Hematopoietic multipotent progenitor cell treated with erythropoietin and hydrocortisone succinate and interleukin-3 and kit ligand, for 17 days (in vitro differentiated cells): ENCODE measurements at places on chromosomes 13 and 19.

GRCh38 chr19:51695088-51695487, 2.0 kb downstream of the SPACA6 start:
- no peak for DNase-seq

- no peak for DNase-seq
Measured at GRCh38 chr19:46116121-46116520, 8.4 kb downstream of the IGFL3 start.

DNA sequence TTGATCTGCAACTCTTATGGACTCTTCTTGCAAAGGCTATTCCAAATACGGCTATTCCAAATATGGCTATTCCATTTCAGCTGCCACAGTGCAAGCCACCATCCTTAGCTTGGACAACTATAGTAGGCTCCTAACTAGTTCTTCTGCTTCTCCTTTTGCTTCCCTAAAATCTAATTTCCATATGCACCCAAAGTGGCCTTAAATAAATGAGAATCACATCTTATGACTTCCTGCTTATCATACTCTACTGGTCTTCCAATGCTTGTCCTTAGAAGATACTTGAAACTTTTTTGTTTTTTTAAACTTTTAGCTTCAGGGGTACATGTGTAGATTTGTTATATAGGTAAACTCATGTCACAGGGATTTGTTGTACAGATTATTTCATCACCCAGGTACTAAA, 4.9 kb downstream of the UCHL3 start:
- no peak for DNase-seq

DNA sequence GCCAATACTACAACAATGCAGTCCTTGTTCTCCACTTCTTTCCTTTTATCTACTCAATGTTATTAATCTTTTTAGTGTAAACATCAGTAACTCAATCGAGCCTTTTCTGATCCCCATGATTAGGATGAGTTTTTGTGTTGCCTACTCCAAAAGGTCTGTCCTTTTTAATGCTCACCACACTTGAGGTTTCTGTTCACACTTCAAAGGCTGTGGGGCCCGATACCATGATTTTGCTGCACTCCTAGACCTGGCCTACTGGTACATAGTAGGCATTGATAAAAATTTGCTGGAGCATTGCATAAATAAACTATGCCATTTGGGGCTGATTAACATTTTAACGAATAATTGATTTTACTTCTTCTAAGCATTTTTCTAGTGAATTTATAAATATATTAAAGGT, 125.4 kb upstream of the KLF12 start:
- DNase-seq = no peak

GRCh38 chr19:38792250-38793111, 3.5 kb downstream of the LGALS7B start:
- no peak for DNase-seq

DNA sequence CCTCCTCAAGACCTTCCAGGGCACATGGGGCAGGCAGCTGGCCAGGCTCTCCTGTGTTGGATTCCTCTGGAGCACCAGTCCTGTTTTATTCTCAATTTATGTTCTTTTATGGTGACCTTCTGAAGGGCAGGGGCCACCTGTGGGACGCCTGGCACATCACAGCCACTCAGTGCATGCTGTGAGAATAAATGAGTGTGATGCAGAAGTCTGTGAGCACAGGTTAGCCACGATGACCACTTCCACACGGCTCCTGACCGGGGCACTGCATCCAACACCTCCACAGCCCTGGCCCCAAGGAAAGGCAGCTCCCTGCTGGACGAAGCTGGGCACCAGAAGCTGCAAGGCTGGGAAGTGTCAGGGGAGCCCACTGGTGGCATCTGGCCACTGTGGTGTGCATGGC, 122.8 kb downstream of the CRYL1 start:
- DNase-seq = no peak

- no peak for DNase-seq
Measured at GRCh38 chr13:50635504-50635903, 208.0 kb downstream of the DLEU7 start.

GRCh38 chr19:616747-617526, 16.4 kb downstream of the POLRMT start:
- DNase-seq = no peak

DNA sequence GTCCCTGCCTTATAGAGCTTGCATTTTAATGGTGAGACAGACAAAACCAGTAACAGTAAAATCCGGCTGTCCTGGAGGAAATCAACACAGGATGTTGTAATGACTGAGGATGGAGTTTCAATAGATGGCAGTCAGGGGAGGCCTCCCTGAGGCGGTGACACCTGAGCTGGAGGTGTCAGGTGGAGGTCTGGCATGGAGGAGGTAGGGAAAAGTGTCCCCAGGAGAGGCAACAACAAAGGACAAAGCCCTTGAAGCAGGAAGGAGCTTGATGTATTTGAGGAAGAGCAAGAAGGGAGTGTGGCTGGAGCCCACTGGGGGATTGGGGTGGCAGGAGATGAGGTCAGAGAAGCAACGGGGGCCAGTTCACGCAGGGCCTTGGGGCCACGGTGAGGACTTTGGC, 7.8 kb downstream of the GRIN2D start:
- DNase-seq = no peak

- no peak for DNase-seq
Measured at GRCh38 chr19:5711713-5712161, 8.2 kb downstream of the LONP1 start.

GRCh38 chr13:54949735-54950134, 1921.1 kb downstream of the OLFM4 start:
- no peak for DNase-seq

DNA sequence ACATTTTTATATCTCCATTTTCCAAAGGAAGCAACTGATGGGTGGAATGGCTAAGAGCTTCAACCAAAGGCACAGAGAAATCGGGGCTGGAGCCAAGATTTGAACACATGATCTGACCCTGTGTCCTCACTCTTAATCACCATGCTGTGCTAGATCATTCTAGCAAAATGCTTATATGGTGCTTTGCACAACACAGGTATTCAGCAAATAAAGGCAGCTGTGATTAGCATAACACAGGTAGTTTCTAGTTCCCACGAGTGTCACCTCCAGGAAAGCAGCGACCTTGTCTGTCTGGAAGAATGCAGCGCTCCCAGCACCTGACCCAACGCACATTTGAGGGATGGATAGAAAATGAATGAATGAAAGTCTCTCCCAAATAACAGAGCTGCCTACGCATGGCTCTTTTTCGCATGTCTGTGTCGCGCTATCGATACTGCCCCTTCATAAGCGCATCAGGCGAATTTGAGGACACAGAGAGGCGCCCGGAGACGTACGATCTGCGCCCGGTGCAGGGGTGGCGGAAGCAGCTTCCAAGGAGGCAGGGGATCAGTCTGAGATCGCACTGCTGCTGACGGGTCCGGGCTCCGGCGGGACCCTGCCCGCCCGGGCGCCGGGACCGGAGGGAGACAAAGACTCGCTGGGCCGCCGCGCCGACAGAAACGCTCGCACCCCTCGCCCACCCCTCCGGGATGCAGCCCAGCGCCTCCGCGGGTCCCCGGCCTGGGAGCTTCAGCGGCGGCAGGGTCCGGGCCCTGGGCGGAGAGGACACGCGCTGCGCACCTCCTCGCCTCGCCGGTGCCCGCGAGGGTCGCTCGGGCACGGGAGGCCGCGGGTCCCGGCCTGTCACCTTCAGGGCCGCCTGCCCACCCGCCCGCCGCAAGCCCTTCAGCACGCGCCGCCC, 609 bp downstream of the EPS15L1 start:
- DNase-seq = peak; percentile 28

- peak; percentile 62 for DNase-seq
Measured at GRCh38 chr19:1001538-1002166, 1.4 kb downstream of the GRIN3B start.

DNA sequence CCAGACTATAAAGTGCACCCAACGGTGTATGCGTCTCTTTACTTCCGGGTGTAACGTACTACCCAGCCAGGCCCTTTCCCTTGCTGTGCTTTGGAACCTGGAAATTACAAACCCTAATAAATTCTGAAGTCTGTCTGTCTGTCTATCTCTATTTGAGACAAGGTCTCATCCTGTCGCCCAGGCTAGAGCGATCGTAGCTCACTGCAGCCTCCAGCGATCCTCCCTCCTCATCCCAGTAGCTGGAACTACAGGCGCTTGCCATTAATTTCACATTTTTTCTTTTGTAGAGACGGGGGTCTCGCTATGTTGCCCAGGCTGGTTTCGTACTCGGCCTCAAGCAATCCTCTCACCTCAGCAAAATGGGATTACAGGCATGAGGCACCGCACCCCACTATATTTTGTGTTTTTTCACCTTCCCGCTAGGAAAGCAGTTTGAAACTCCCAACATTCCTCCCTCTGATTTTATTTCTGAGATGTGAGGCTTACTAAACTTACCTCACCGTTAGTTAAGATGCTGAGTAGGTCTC, 469 bp upstream of the RNF6 start:
- DNase-seq = no peak

- DNase-seq = no peak
Measured at GRCh38 chr13:57739543-57740190, 108.1 kb downstream of the PCDH17 start.

DNA sequence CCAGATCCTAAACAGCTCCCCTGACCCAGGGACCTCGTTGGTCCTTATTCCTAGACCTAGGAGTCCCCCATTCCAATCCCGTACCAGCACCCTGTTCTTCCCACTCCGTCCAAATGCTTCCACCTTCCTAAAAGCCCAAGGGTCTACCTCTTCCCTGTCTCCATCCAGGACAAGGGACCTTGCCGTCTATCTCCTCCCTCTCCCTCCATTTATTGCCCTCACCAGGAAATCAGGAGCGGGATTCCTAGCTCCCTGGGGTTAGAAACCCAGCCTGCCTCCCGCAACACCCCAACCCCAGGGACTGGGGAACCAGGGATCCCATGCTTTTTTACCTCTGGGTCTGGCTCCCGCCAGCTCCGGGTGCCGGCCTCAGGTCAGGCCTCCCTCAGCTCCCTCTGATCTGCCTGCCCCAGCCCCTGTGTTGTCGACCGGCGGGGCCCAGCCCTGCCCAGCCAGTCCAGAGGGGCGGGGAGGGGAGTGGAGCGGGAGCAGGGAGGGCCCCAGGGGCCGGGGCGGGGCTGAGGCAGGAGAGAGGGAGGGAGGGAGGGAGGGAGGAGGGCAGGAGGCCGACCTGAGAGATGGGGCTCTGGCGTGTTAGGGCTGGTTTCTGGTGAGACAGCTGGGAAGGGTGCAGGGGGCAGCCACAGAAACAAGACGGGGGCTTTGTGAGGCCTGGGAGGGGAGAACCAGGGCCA, at the start of gene B3GNT8:
B3GNT8 (minus strand) TSS at position 423 of the 695 bp plus-strand sequence. CDS start 596 bp downstream, outside the sequence.
- peak; percentile 76 for DNase-seq

DNA sequence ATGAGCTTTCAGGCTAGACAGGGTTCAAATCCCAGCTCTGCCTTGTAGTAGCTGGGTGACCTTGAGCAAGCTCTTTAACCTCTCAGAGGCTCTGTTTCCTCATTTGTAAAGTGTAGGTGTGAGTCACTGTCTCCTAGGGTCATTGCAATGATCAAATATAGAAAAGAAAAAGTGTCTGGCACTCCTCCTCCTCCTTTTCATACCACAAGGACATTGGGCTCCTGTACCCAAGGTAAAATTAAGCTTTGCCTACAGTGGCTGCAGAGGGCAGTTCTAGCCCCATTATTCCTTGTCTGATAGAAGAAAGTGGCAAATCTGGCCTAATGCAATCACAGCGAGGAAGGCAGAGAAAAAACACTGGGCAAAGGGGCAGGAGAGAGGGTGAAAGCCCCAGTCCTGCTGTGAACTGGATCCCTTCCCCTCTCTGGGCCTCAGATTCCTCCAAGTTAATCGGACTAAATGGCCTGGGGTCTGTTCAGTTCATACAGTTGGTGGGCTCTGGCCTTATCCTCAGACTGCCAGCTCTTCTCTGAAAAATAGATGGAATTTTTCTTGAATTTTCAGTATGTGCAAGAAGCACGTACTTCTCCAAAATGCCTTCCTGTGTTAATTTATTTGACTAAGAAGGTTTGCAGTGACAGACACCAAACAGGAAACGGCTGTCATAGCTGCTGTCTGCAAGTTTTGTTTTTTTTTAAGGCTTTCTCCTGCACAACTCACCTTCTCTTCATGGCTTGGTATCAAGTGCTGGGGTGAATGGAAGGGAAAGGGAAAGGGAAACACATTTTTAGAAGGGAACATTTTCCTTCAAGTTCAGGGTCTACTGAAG, 35.3 kb downstream of the RGCC start:
- no peak for DNase-seq

DNA sequence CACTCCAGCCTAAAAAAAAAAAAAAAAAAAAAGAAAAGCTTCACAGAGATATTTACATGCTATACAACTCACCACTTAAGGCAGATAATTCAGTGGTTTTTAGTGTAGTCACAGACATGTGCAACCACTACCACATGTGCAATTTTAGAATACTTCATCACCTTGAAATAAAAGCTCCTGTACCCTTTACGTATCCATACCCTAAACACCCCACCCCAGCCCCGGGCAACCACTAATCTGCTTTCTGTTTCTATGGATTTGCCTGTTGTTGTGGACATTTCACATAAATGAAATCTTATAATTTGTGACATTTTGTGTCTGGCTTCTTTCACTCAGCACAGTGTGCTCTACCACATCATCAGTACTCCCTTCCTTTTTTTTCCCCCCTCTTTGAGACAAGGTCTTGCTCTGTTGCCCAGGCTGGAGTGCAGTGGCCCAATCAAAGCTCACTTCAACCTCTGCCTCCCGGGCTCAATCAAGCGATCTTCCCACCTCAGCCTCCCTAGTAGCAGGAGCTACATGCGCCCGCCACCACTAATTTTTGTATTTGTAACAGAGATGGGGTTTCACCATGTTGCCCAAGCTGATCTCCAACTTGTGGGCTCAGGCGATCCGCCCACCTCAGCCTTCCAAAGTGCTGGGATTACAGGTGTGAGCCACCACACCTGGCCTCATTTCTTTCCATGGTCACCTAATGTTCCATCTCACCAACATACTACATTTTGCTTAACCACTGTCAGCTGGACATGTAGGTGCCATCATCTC, 4.0 kb downstream of the DDX39A start:
- DNase-seq = no peak

GRCh38 chr13:29991343-29991742, 140.9 kb upstream of the UBL3 start:
- no peak for DNase-seq

DNA sequence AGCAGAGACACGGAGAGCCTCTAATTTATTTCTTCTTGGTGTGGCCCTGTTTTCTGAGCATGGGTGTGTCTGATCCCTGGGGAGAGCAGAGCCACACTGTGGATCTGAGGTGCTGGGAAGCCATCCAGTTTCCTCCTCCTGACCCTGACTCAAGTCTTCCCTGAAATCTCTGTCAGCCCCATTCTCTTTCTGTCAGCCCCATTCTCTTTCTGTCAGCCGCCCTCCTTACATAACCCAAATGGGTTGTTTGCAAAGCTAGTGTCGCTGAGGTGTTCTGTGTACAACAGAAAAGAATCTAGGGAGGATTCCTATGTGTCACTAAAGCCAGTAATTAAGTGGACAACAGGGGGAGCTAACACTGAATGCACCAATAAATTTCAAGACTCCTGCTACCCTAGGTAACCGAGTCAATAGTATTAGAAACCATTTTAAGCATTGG, 50.2 kb downstream of the LRCH1 start:
- DNase-seq = no peak
